ENCODE measurements at places on chromosomes 12 and 14.
A peak's percentile ranks its signal among the peaks of the same experiment; 100 is the strongest.

- no peak for DNase-seq
These were observed 13.2 kb downstream of the RPS6KA5 start for GRCh38 chr14:91047174-91047753.

DNA sequence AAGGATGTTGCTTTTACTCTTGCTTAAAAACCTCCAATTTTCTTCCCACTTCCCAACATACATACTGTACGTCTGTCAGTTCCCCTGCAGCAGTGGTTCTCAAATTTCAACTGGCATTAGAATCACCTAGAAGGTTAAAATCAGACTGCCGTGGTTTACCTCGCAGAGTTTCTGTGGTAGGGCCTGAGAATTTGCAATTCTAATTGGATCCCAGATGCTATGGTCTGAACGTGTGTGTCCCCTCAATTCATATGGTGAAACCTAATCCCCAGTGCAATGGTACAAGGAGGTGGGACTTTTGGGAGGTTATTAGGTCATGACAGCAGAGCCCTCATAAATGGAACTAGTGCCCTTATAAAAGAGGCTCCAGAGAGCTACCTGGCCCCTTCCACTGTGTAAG lies 226.9 kb downstream of the CRADD start:
- DNase-seq, result no peak

DNA sequence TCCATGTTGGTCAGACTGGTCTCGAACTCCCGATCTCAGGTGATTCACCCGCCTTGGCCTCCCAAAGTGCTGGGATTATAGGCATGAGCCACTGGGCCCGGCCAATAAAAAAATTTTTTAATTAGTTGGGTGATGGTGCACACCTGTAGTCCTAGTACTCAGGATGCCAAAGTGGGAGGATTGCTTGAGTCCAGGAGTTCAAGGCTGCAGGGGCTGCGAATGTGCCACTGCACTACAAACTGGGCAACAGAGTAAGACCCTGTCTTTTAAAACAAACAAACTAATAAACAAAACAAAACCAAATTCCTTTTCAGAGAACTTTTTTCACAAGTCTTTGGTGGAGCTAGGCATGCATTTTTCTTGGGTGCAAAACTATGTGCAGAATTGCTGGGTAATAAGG lies 10.1 kb upstream of the SPSB2 start:
- DNase-seq, result no peak

DNA sequence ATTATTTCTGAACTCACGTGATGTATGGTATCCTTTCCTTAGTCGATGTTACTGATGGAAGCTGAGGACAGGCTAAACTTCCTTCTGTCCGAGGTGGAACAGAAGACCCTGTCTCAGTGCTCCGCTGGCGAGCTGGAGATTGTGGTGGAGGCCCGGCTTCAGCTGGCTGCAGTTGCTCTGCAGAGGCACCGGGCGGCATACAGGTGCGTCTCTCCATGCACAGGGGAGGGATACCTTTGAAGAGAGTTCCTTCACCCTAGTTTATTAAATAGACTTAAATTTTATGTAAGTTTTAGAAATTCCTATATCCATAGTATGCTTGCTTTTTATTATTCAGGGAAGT lies 186.7 kb upstream of the NEDD1 start:
- no peak for DNase-seq

DNA sequence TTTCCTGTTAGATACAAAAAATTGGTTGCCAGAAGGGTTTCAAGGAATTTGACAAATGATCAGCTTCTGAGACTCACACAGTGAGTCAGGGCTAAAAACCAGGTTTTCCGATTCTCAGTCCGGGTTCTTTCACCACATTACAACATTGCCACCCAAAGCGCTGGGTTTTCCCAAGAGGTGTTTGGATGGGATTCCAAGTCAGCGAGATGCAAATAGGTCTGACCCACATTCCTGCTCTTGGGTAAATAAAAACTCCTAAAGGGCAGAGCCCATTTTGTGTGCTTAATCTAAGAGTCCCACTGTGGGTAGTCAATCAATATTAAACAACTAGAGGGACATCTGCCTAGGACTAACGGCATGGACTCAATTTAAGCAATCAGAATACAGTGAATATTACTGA lies 5.4 kb upstream of the RIC8B start:
- DNase-seq, result peak; percentile 37

- DNase-seq, result no peak
These were observed 38.4 kb downstream of the GALNT16 start for GRCh38 chr14:69298131-69299071.

GRCh38 chr12:93741659-93742109 lies 64.5 kb downstream of the CRADD start:
- DNase-seq, result no peak
